ENCODE measurements at places on chromosomes 11 and 22. TPM values are rescaled to one million over a fixed set of nuclear protein-coding genes. Genes with fewer than 3 reads are reported as not detected.

- DNase-seq: no peak
Measured at GRCh38 chr11:8381871-8382396, 118.3 kb upstream of the LMO1 start.

DNA sequence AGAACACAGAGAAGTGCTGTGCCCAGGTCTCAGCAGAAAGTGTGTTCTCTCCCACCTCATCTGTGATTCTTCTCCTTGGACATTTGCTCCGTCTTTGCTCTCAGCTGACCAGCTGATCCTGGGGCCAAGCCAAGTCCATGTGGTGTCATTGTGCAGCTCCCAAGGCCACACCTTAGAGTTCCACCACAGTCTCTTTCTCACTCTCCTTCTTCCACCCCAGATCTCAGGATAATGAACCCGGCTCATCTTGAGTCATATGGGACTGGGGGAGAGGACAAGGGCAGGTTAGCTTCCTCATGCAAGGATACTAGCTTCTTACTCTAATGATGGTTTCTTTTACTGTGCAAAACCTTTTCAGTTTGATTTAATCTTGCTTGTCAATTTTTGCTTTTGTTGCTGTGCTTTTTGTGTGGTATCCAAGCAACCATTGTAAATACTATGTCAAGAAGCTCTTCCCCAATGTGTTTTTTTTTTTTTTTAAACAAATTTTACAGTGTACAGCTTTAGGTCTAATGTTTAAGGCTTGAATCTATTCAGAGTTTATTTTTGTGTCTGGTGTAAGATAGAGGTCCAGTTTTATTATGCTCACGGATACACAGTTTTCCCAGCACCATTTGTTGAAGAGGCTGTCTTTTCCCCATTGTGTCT lies 75.0 kb upstream of the OR4B1 start:
- DNase-seq: no peak

DNA sequence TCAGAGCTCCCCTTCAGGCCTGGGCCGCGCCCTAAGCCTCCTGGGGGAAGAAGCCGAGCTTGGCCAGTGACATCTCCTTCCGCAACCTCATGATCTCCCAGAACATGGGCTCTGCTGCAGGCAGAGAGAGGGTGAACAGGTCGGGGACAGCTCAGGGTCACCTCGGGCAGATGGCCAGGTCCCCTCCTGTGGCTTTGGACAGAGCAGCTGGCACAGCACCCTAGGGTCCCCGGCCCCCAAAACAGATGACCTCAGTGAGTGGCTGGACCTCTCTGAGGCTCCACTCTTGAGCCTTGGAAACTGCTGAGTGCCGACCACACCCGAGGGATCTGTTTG lies 6.9 kb upstream of the FADS3 start:
- DNase-seq: no peak

- DNase-seq: peak; percentile 10
Measured at GRCh38 chr22:36612458-36612857, 83.5 kb upstream of the EIF3D start.

DNA sequence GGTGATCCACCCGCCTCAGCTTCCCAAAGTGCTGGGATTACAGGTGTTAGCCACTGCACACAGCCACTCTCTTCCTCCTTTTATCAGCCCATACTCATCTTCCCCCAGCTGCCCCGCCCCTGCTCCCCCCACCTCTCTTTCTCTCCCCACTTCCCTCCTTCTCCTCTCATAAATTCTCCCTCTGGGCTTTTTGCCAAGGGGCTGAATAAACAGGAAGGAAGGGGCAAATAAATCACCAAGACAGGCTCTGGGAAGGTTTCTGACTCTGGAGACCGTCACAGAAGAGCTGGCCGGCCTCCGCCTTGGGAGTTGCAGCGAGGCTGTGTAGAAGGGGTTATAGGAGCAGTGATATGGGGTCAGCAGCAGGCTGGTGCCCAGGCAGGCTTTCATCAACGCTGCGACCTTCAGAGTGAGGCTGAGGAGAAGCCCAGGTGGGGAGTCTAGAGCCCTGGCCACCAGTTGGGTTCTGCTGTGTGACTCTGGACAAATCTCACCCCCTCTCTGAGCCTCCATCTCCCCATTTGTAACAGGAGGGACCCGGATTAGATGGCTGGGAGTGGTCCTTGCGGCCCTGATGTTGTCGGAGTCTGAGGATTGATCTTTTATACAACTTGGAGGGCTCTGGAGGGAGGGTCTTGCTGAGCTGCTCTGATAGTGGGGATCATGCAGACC lies 62.6 kb upstream of the RASD2 start:
- no peak for DNase-seq

- no peak for DNase-seq
Measured at GRCh38 chr11:102119997-102120396, 9.8 kb downstream of the YAP1 start.

DNA sequence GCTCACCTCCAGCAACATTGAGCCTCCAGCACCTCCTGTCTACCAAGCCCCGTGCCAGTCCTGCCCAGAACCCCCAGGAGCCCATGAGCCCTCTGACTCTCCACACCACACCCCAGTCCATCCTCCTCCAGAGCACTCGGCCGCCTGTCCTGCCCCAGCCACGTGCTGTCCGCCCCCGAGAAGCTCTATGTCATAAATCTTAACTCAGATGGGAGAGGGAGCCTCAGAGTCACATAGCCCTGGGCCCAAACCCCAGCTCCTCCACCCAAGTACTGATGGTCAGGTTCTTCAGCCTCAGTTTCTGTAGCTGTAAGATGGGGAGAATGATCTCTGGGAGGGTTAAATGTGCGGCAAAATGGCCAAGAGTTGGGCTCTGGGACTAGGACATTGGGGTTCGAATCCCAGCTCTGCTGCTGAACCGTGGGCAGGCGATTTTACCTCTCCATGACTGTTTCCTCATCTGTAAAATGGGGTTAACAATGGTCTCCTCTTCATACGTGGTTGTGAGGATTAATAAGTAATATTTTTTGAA lies 27.8 kb downstream of the CYTH4 start:
- DNase-seq: no peak

DNA sequence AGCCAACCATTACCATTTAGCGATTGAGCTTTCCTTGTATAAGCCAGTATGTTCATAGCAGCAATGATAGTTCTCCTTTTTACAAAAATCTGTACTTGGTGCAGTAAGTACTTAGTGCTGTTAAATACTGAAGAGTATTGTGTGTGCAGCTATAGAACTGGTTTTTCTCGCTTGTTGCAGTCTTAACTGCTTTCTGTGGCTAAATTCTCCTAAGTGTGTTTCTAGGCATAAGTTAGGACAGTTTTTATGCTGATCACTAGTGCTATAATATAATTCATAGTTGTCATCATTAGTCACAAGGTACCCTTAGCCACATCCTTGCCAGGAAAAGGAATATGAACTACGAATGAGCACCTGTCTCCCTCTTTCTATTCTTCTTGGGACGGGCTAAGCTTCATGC lies 107.7 kb downstream of the GRAMD1B start:
- no peak for DNase-seq

- no peak for DNase-seq
Measured at GRCh38 chr22:27713461-27713860, 88.1 kb downstream of the MN1 start.

DNA sequence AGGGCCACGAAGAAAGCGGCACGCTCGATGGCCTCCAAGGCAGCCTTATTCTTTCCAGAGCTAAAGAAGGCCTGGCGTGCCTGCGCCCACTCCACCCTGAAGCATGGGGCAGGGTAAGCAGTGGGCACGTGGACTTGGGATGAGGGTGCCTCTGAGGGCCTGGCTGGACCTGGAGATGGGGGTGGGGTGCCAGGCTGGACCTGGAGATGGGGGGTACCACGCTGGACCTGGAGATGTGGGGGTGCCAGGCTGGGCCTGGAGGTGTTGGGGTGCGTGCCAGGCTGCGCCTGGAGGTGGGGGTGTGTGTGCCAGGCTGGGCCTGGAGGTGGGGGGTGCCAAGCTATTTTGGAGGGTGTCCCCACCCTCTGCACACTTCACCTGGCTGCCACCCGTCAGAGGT lies 5.3 kb downstream of the CPT1B start:
- no peak for DNase-seq

GRCh38 chr22:35363566-35364086 lies 17.3 kb upstream of the HMOX1 start:
- no peak for DNase-seq

DNA sequence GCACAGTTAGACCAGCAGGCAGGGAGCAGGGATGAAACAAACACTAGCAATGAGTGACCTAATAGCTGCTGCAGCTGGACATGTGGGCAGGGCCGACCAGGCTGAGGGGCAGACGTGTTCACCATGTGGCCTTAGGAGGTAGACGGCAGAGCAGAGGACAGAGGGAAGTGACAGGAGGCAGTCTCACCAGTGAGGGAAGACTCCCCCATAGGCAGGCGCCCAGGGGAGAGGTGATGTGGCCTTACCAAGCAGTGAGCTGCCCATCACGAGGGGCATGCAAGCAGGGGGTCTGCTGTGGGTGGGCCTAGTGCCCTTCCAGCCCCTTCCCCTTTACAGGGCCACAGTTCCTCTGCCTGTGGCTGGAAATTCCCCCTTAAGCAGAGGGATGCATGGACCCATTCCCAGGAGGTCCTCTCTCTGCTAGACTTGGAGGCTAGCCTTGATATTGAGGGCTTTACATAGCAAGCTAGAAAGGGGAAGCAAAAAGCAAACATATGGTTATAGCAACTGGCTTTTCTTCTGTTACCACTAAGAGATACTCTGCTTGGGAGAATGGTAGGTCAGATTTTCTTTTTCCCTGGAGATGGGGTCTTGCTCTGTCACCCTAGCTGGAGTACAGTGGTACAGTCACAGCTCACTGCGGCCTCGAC lies 67.6 kb downstream of the MPPED1 start:
- DNase-seq: no peak

- no peak for DNase-seq
Measured at GRCh38 chr22:46425016-46425415, 89.5 kb downstream of the TRMU start.

DNA sequence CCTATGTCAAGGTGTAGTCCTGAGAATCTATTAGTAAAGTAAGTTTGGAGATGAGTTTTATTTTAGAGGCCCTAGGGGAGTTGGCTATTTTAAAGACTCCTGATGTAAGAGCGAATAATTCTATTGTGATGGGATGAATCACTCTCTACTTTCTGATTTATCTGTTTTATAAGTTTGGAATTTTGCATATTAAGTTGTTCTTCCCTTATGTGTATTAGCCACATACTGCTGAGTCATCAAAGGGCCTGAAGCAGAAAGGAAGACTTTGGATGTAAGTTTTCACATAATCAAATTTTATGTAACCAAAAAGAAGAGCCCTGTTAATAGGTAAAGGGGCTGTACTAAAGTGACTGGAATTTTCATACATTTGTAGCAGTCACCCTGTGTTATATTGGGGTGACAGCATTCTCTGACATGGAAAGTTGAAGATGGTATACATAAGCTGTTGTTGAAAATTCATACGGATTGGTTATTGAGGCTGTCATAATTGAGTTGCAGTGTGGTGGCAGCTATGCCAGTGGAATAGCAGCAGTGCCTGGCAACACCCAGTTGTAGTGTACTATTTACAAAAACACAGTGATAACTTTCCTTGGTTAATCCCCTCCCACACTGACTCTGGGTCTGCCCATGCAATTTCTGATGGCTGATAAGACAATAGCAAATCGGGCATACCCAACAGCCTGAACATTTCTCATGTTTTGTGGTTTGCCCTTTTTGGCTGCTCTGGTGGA lies 90.6 kb upstream of the NTM start:
- no peak for DNase-seq

GRCh38 chr11:95715777-95716241 lies 73.8 kb downstream of the FAM76B start:
- peak; percentile 61 for DNase-seq

GRCh38 chr11:130997278-130997677 lies 81.0 kb upstream of the SNX19 start:
- no peak for DNase-seq

- DNase-seq: no peak
Measured at GRCh38 chr22:36055376-36056295, 27.0 kb upstream of the RBFOX2 start.

- DNase-seq: no peak
Measured at GRCh38 chr22:19984851-19985811, 31.5 kb downstream of the ARVCF start.

GRCh38 chr11:123480290-123480815 lies 50.3 kb downstream of the GRAMD1B start:
- no peak for DNase-seq

DNA sequence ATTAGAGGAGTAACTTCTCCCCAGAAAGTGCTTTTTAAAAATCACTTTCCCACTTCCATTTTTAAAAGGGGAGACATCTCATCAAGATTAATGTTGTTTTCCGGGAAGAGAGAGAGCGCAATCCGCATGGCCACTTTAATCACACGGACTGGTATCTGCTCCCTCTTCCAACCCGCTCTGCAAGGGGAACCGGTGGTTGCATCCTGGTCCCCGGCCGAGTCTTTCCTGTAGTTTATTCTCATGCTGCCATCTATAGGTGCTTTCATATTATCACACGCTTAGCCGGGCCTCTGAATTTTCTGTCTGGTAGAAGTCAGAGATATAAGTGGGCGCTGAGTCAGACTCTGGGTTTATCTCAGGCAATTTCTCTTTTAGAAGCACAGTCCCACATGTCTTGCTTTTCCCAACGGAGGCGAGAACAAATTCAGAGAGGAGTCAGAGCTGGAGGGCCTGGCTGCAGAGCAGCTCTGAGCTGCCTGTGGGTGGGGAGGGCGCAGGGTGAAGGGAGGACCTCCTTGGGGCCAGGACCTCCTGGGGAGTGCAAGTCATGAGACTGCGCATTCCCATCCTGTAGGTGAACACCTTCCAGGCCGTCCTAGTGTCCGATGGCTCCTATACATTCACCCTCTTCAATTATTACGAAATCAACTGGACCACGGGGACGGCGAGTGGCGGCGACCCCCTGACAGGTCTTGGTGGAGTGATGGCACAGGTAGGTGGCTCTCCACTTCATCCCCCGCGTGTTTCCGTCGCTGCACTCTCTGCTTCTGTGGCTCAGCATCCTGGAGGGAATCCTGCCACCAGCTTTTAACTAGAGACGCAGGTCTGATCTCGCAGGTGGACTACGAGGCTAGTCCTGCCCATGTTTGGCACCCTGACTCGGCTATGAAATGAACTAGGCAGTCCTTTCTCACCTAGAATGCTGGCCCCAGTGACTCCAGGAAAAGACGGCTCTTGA lies 11.7 kb downstream of the TECTA start:
- peak; percentile 85 for DNase-seq

GRCh38 chr11:61361237-61361740 lies 393 bp downstream of the CYB561A3 start:
- no peak for DNase-seq

- peak; percentile 72 for DNase-seq
Measured at GRCh38 chr11:17257196-17257595, 19.3 kb upstream of the NUCB2 start.

Gene TMEM86A
- 4.1 TPM for total RNA-seq

Gene CASP4
- not detected for total RNA-seq

Gene ANGPTL5
- not detected for total RNA-seq

Gene DCHS1
- total RNA-seq: 45.8 TPM

Gene KLHDC7B
- total RNA-seq: 0.07 TPM

Gene BIK
- 41.7 TPM for total RNA-seq

Gene SUSD2
- 2.2 TPM for total RNA-seq

Gene CARD18
- total RNA-seq: not detected

Gene C22orf23
- 0.99 TPM for total RNA-seq

Gene APOBEC3B
- 6.5 TPM for total RNA-seq

Gene PLA2G6
- 26.1 TPM for total RNA-seq

Gene GDPD4
- not detected for total RNA-seq

Gene TRIM49
- total RNA-seq: not detected

Gene TSSK2
- total RNA-seq: not detected
